MCF 10A (cell line): ENCODE measurements at places on chromosomes 1 and 21. TPM values are rescaled to one million over a fixed set of nuclear protein-coding genes. Genes with fewer than 3 reads are reported as not detected.
A peak's percentile ranks its signal among the peaks of the same experiment; 100 is the strongest.

GRCh38 chr1:3577300-3577699 is 34.0 kb downstream of the MEGF6 start:
- no peak overlapping the region for H3K4me3 ChIP-seq
- H3K4me1 ChIP-seq = no peaks in the 10 kb centered on the region
- no peak for DNase-seq
- H3K27me3 ChIP-seq = no peaks in the 10 kb centered on the region
- H3K27ac ChIP-seq = no peak overlapping the region
- H3K36me3 ChIP-seq = no peaks in the 10 kb centered on the region

GRCh38 chr1:17276568-17276967 is 27.7 kb downstream of the PADI3 start:
- H3K27me3 ChIP-seq = no peaks in the 10 kb centered on the region
- H3K4me1 ChIP-seq = peaks cover 4% of the 10 kb centered on the region
- H3K27ac ChIP-seq = no peak overlapping the region

- no peaks in the 10 kb centered on the region for H3K4me1 ChIP-seq
- peaks cover 15% of the 10 kb centered on the region for H3K27me3 ChIP-seq
- H3K4me3 ChIP-seq = no peak overlapping the region
Measured at GRCh38 chr1:152824964-152825363, 2.3 kb upstream of the LCE1A start.

DNA sequence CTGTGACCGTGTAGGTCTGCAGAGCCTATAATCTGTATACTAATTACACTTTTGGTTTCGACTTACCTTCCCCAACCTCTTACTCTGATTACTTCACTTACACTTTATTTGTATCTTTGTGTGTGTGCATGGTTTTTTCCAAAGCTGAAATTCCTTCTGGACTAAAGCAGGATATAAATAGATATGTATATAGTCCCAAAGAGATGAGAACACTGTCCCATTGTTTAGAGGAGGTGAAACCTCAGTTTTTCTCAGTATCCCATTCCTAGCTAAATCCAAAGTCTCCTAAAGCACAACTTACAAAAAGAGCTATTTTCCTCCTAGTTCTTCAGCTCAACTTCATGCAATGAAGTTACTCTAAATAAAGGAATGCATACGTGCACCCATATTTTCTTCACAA is 442.2 kb downstream of the SMYD3 start:
- no peak overlapping the region for H3K4me3 ChIP-seq
- H3K4me1 ChIP-seq = no peaks in the 10 kb centered on the region
- H3K27ac ChIP-seq = no peak overlapping the region
- no peaks in the 10 kb centered on the region for H3K27me3 ChIP-seq
- H3K36me3 ChIP-seq = no peaks in the 10 kb centered on the region

DNA sequence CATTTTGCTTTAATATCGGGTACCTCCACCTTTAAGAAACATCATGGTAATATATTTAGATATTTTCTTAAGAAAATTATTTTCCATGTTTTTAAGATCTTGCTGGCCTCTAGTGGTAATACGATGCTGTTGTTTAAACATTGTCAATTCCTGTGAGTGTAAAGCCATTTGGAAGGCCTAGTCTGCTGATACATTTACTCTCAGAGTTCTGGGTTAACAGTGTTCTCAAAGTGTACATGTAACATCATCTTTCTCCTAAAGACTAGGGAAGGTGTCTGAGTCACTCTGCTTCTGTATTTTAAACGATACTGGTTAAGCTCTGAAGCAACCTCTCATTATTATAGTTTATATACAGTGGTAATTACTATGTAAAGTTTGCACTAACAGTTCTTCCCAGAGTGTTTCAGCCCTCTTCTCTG is 189.1 kb downstream of the RASAL2 start:
- H3K36me3 ChIP-seq = peaks cover 18% of the 10 kb centered on the region
- H3K4me1 ChIP-seq = peaks cover 38% of the 10 kb centered on the region
- H3K27ac ChIP-seq = peak overlapping the region; percentile 28
- no peak overlapping the region for H3K4me3 ChIP-seq
- no peaks in the 10 kb centered on the region for H3K27me3 ChIP-seq
- DNase-seq = peak; percentile 85

- H3K36me3 ChIP-seq = peaks cover 12% of the 10 kb centered on the region
- peaks cover 18% of the 10 kb centered on the region for H3K4me1 ChIP-seq
- no peaks in the 10 kb centered on the region for H3K27me3 ChIP-seq
- no peak for DNase-seq
- H3K27ac ChIP-seq = peak overlapping the region; percentile 27
Measured at GRCh38 chr1:10601342-10602070, 126.8 kb downstream of the PEX14 start.

DNA sequence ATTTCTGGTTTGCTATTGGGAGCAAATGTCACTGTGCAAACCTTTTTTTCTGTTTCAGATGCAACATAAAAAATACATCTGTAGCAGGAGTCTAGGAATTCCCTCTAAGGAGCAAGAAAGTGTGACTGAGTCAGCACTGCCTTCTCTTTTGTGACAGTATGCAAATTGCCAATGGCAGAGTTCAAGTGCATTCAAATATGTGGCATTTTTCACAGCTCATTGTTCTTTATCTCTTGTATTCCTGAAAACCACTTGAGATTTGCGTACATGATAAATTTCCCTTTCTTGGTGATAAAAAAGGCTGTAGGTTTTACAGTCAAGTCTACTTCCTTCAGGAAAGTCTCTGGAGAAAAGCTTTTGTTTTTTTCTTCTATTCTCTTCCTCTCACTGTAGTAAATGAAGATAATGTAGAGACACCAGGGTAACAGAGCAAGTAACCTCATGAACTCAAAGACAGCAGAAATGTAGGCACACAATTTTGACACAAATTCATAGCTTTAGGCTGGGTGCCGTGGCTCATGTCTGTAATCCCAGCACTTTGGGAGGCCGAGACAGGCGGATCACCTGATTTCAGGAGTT is 129.7 kb upstream of the L1TD1 start:
- no peaks in the 10 kb centered on the region for H3K4me1 ChIP-seq
- no peaks in the 10 kb centered on the region for H3K27me3 ChIP-seq
- H3K4me3 ChIP-seq = no peak overlapping the region
- H3K36me3 ChIP-seq = peaks cover 29% of the 10 kb centered on the region
- H3K27ac ChIP-seq = no peak overlapping the region

GRCh38 chr1:43564551-43565348 is 34.1 kb downstream of the PTPRF start:
- H3K4me1 ChIP-seq = no peaks in the 10 kb centered on the region
- peaks cover 12% of the 10 kb centered on the region for H3K36me3 ChIP-seq
- no peak overlapping the region for H3K4me3 ChIP-seq
- H3K27ac ChIP-seq = no peak overlapping the region
- no peaks in the 10 kb centered on the region for H3K27me3 ChIP-seq

DNA sequence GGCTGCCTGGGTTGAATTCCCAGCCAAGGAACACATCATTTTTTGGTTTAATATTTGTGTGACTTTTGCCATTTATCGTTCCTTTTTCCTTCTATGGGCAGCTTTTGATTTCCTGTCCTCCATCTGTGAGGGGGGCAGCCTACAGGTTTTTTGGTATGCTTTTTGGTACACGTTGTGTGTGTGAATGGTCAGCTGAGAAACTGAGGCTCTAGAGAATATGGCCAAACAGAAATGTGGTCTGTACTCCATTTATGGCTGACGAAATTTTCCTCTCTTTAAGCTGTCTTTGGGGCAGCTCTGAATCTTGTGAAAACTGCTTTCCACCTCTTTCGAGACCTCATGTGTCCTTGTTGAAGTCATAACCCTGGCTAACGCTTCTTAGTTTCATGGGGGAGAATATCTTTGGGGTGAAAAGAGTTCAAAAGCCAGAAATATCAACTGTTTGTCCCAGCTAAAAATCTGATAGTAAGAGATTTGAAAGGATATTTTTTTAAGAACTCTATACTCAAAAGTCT is 26.6 kb downstream of the NRDC start:
- DNase-seq = no peak
- H3K4me1 ChIP-seq = peaks cover 6% of the 10 kb centered on the region
- peaks cover 34% of the 10 kb centered on the region for H3K36me3 ChIP-seq
- H3K27ac ChIP-seq = no peak overlapping the region
- no peak overlapping the region for H3K4me3 ChIP-seq
- no peaks in the 10 kb centered on the region for H3K27me3 ChIP-seq

- H3K36me3 ChIP-seq = no peaks in the 10 kb centered on the region
- no peak overlapping the region for H3K4me3 ChIP-seq
- no peaks in the 10 kb centered on the region for H3K4me1 ChIP-seq
- H3K27me3 ChIP-seq = no peaks in the 10 kb centered on the region
- DNase-seq = no peak
- no peak overlapping the region for H3K27ac ChIP-seq
Measured at GRCh38 chr1:241068359-241068758, 288.6 kb downstream of the RGS7 start.

- H3K4me3 ChIP-seq = no peak overlapping the region
- no peak for DNase-seq
- H3K4me1 ChIP-seq = no peaks in the 10 kb centered on the region
Measured at GRCh38 chr1:234902774-234903547, 225.7 kb downstream of the TOMM20 start.

DNA sequence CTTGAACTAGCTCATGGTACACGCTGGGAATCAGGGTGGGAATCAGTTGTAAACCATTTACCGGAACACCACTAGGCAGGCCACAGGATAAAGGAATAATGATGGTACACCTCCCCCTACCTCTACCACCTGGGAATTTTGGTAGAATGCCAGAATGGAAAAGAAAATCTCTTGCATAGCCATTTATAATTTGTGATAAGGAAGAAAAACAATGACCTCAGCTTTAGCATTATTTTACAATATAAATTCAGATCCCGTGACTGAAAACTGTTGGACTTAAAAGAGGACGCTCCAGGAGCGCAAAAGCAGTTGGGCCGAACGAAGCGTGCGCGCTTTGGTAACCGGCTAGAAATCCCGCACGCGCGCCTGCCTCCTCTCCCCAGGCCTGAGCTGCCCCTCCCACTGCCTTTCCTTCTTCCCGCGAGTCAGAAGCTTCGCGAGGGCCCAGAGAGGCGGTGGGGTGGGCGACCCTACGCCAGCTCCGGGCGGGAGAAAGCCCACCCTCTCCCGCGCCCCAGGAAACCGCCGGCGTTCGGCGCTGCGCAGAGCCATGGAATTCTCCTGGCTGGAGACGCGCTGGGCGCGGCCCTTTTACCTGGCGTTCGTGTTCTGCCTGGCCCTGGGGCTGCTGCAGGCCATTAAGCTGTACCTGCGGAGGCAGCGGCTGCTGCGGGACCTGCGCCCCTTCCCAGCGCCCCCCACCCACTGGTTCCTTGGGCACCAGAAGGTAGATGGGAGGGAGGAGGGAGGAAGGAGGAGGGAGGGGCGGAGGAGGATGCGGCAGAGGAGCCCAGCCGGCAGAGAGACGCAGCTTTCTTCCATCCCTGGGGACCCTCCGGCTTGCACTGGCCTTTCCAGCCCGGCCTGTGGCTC is at the start of gene CYP4X1:
TSS of gene CYP4X1 (plus strand) at position 402 of the 873 bp plus-strand sequence. CDS start at position 551, 149 bp downstream.
- no peaks in the 10 kb centered on the region for H3K36me3 ChIP-seq
- H3K4me1 ChIP-seq = peaks cover 18% of the 10 kb centered on the region
- H3K4me3 ChIP-seq = peak within 1 kb of the TSS; percentile 71
- H3K27me3 ChIP-seq = no peaks in the 10 kb centered on the region
- no peak within 1 kb of the TSS for H3K27ac ChIP-seq
- DNase-seq = peak; percentile 39

GRCh38 chr1:101295209-101295608 is 58.4 kb downstream of the S1PR1 start:
- DNase-seq = peak; percentile 49
- peaks cover 8% of the 10 kb centered on the region for H3K4me1 ChIP-seq
- H3K27ac ChIP-seq = no peak overlapping the region
- H3K27me3 ChIP-seq = peaks cover 26% of the 10 kb centered on the region
- no peaks in the 10 kb centered on the region for H3K36me3 ChIP-seq

GRCh38 chr21:22120616-22121266 is 1122.5 kb downstream of the NCAM2 start:
- no peaks in the 10 kb centered on the region for H3K27me3 ChIP-seq
- no peaks in the 10 kb centered on the region for H3K4me1 ChIP-seq
- H3K4me3 ChIP-seq = no peak overlapping the region
- peak; percentile 7 for DNase-seq
- H3K27ac ChIP-seq = no peak overlapping the region

DNA sequence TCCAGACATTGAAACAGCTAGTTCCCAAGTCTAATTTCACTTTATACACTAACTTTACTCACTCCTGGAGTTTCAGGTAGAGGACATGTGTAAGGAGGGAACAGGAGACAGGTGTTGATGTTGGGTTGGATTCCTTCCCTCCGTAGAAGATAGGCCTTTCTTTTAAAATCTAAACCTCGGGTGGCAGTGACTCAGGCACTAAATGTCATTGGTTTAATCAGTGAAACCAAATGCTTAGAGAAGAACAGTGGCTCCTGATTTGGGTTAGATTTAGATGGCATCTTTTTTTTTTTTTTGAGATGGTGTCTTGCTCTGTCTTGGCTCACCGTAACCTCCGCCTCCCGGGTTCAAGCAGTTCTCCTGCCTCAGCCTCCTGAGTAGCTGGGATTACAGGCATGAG is 7.2 kb downstream of the CAP1 start:
- H3K27me3 ChIP-seq = no peaks in the 10 kb centered on the region
- peaks cover 15% of the 10 kb centered on the region for H3K4me1 ChIP-seq
- H3K36me3 ChIP-seq = peaks cover 36% of the 10 kb centered on the region
- H3K27ac ChIP-seq = no peak overlapping the region
- no peak overlapping the region for H3K4me3 ChIP-seq
- no peak for DNase-seq

- H3K4me3 ChIP-seq = no peak overlapping the region
- H3K27ac ChIP-seq = peak overlapping the region; percentile 84
- peaks cover 44% of the 10 kb centered on the region for H3K4me1 ChIP-seq
- H3K27me3 ChIP-seq = no peaks in the 10 kb centered on the region
- peaks cover 58% of the 10 kb centered on the region for H3K36me3 ChIP-seq
Measured at GRCh38 chr21:29343519-29343918, 44.8 kb downstream of the BACH1 start.

GRCh38 chr1:27561124-27561899 is 42.6 kb downstream of the AHDC1 start:
- no peaks in the 10 kb centered on the region for H3K27me3 ChIP-seq
- peaks cover 48% of the 10 kb centered on the region for H3K4me1 ChIP-seq
- DNase-seq = no peak
- no peak overlapping the region for H3K4me3 ChIP-seq
- H3K36me3 ChIP-seq = peaks cover 6% of the 10 kb centered on the region

DNA sequence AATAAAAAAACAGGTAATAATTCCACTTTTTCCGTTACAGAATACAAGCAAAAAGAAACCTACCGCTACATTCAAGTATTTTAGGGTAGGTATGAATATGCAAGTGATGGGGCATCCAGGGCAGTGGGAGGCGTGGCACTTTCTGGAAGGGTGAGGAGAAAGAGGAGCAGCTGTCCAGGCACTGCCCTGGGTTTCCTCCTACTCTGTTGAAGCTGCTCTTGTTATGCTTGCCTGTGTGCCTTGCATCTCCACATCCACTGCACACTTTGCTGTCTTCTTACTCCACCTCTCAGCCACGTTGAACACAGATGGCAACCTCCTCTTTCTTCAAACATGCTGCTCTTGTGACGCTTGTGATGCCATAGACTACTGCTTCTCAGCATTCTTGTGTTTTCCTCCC is 83.2 kb downstream of the RPE65 start:
- peaks cover 7% of the 10 kb centered on the region for H3K4me1 ChIP-seq
- no peak overlapping the region for H3K4me3 ChIP-seq
- H3K27me3 ChIP-seq = no peaks in the 10 kb centered on the region
- H3K27ac ChIP-seq = no peak overlapping the region
- no peaks in the 10 kb centered on the region for H3K36me3 ChIP-seq

- no peaks in the 10 kb centered on the region for H3K36me3 ChIP-seq
- no peaks in the 10 kb centered on the region for H3K27me3 ChIP-seq
- H3K4me1 ChIP-seq = peaks cover 22% of the 10 kb centered on the region
- H3K4me3 ChIP-seq = no peak overlapping the region
Measured at GRCh38 chr1:168763031-168763430, 34.0 kb upstream of the DPT start.

The LIN28A gene
- total RNA-seq = not detected in 2 replicates

The RGS4 gene
- total RNA-seq = 0.28 TPM in 1 of 2 replicates, not detected in the other

The CFAP107 gene
- total RNA-seq = not detected in 2 replicates

The RORC gene
- 0.40 and 0.81 TPM in 2 replicates for total RNA-seq

The COL18A1 gene
- 2.1 and 3.4 TPM in 2 replicates for total RNA-seq

The BACE2 gene
- 21.3 and 22.0 TPM in 2 replicates for total RNA-seq

The SH2D5 gene
- 14.0 and 14.6 TPM in 2 replicates for total RNA-seq
